Activated gamma-delta T cell treated with Interleukin-2 at 50 U/mL for 16 hours (primary cell): ENCODE measurements at places on chromosomes 11 and 22.

DNA sequence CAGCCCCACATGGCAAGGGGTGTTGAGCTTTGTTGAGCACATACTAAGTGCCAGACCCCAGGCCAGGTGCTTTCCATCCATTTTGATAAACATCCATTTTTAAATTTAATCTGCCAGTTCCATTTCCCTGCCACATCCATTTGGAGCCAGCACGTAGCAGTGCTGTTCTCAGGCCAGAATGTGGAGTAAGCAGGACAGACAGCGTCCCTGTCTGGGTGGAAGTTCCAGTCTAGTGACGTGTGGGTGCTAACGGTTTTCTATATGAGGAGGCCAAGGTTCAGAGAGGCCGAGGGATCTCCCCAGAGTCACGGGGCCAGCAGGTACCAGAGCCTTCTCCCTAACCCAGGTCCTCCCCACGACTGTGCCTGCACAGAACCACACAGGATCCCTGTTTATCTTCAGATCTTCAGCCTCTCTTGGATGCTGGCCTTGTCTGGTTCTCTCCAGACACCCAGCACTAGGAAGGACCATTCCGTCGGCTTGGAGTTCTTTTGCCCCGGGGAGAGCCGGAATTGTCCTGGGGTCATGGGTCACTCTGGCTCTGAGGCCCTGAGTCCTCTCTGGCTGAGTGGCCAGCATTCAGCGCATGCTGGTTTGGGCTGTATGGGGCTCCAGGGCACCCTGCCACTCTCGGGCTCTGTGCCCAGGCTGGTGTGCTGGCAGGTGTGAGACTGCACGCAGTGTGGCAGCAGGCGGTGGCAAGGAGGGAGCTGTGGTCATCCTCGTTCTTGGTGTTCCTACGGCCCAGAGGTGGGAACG lies 63.6 kb upstream of the PPARA start:
- no peak for DNase-seq

GRCh38 chr22:23823331-23823791 lies 15.4 kb downstream of the DERL3 start:
- no peak for DNase-seq

DNA sequence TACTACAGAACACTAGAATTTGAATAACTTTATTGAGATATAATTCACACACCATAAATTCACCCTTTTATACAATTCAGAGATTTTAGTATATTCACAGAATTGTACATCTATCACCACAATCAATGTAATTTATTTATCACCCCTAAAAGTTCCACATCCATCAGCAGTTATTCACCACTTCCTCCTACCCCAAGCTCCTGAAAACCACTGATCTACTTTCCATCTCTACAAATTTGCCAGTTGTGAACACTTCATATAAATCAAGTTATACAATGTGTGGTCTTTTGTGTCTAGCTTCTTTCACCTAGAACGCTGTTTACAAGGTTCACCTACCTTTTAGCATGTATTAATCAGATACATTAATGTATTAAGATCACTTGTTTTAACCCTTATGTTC lies 179.6 kb downstream of the TTC28 start:
- no peak for DNase-seq

DNA sequence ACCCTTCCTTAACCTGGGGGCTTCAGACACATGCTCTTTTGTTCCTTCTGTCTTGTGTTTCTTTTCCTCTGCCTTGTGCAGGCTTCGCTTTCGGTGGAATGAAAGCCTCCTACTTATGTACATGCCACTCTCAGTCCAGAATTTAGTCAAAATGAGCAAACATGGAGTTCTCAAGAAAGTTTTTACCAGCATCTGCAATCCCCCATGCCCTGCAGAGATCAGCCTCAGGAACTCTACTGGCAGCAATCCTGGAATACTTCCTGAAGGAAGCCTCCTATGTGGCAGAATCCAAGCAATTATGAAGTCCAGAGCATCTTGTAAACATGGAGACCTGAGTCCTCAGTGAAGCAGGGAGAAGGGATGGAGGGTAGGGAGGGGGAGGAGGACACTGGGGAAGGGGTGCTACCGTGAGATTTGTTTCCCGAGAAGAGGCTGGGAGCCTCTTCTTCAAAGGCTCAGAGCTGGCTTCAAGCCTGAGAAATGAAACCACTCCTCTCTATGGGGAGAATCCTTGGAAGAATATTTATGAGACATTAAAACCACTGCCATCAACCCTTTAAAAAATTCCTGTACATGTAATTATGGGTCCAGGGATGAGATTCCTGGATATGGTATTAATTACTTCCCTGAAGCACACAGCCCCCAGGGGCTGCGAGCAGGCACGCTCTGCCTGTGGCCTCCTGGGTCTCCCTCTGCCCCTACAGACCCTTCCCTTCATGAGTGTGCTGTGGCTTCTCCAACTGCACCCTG lies 58.4 kb downstream of the TENM4 start:
- DNase-seq: no peak

- DNase-seq: no peak
Observed at GRCh38 chr11:73914284-73914683, 36.5 kb upstream of the DNAJB13 start.

- DNase-seq: no peak
Observed at GRCh38 chr11:46461461-46461927, 69.9 kb upstream of the CHRM4 start.

DNA sequence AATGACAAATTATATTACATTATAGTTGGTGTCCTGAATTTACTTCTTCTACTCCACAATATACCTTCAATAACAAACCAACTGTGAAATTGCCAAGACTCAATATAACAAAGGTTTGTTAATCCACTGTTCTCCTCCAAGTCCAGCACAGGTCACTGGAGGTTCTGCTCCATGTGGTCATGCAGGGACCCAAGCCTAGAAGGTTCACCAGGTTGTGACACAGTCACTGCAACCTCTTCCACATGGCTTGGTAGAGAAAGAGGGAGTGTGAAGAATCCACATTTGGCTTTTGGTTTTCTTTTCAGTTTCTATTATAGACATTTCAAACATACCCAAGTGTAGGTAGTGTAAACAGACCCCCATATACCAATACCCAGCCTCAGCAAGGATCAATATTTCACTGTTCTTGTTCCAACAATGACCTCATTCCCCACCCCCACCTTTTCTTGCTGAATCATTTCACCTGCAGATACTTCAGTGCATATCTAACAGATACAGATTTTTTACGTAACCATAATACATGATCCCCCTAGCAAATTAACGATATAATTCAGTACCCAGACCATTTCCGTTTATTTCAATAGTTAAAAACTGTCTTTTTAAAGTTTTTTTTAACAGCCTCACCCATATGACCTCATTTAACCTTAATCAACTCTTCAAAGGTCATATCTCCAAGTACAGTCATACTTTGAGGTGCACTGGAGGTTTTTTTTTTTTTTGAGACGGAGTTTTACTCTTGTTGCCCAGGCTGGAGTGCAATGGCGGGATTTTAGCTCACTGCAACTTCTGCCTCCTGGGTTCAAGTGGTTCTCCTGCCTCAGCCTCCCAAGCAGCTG lies 14.1 kb downstream of the FGF19 start:
- no peak for DNase-seq

- no peak for DNase-seq
Observed at GRCh38 chr11:45282081-45282480, 4.1 kb downstream of the SYT13 start.

GRCh38 chr11:65225279-65226102 lies 36.3 kb upstream of the POLA2 start:
- DNase-seq: peak; percentile 52

GRCh38 chr22:26124991-26125725 lies 44.1 kb upstream of the SEZ6L start:
- DNase-seq: no peak

DNA sequence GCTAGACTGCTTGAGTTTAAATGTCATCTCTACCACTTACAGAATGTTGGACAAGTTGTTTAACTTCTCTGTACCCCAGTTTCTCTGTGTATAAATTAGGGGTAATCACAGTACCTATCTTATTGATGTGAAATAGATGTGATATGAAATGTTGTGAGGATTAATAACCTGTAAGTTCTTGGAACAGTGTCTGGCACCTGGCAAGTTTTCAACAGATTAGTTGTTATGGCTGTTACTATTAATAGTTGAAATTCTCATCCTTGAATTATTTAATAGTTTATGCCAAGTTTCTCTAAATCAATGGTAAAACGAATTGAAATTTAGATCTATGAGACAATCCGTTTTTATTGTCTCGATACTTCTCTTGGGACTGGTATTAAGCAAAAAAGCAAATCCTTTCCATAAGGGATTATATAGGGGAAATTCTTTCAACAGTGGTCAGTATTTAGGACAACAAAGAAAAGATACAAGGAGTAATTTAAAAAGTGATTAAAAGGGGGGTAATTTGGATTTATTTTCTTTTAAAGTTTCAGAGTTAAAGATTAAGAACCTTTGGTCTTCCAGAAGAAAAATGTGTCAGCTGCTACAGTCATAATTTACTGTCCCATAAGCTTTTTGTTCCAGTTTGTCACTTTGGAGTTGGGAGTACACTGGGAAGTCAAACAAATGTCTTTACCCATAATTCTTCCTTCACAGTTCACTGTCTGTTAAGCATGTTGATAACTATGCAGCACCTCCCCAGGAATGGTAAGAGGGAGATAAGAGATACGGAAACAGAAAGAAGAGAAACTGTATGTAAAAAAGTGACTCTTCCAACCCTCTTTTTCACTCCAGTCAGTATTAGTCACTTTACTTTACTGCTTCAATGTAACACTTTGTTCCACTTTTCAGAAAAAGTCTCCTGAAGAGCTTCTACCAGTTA lies 13.2 kb downstream of the PDE3B start:
- DNase-seq: no peak

DNA sequence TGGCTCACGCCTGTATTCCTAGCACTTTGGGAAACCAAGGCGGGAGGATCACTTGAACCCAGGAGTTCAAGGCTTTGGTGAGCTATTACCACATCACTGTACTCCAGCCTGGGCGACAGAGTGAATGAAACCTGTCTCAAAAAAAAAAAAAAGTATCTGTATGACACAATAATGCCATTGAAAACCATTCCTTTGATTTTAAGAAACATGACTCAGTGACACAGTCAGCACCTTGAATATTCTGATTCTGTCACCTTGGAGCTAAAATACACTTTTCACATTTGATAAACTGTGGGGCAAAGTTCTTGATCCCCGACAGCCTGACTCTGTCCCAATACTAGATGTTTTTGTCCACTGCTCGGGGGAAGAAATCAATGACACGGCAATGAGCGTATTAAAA lies 16.7 kb upstream of the ELFN2 start:
- DNase-seq: no peak

- no peak for DNase-seq
Observed at GRCh38 chr11:46917762-46918082, 628 bp downstream of the LRP4 start.

GRCh38 chr11:17930544-17931125 lies 82.2 kb downstream of the SERGEF start:
- no peak for DNase-seq
